ENCODE measurements at places on chromosomes 6 and 20. TPM values are rescaled to one million over a fixed set of nuclear protein-coding genes. Genes with fewer than 3 reads are reported as not detected.

Gene MAFB
- 10.3 TPM for total RNA-seq

Gene RNF182
- not detected for total RNA-seq

Gene HLA-DQA1
- total RNA-seq, result 46.7 TPM

Gene PDE7B
- not detected for total RNA-seq

Gene SALL4
- 0.42 TPM for total RNA-seq

Gene SNRPB2
- 39.4 TPM for total RNA-seq

Gene HLA-E
- total RNA-seq, result 1,904 TPM

Gene MUCL3
- total RNA-seq, result not detected

Gene HSPA1L
- 3.6 TPM for total RNA-seq

Gene IP6K3
- not detected for total RNA-seq

Gene VSX1
- total RNA-seq, result not detected

Gene MMP24
- total RNA-seq, result 0.14 TPM

Gene LY6G6C
- total RNA-seq, result not detected

Gene CDC5L
- total RNA-seq, result 25.0 TPM

Gene POLH
- total RNA-seq, result 7.8 TPM

Gene ADA
- 71.7 TPM for total RNA-seq

Gene PPP1R16B
- 52.0 TPM for total RNA-seq

Gene MLN
- total RNA-seq, result not detected

Gene GPLD1
- 0.88 TPM for total RNA-seq

Gene AAR2
- total RNA-seq, result 25.6 TPM
